ENCODE measurements at places on chromosomes 7 and 10.

DNA sequence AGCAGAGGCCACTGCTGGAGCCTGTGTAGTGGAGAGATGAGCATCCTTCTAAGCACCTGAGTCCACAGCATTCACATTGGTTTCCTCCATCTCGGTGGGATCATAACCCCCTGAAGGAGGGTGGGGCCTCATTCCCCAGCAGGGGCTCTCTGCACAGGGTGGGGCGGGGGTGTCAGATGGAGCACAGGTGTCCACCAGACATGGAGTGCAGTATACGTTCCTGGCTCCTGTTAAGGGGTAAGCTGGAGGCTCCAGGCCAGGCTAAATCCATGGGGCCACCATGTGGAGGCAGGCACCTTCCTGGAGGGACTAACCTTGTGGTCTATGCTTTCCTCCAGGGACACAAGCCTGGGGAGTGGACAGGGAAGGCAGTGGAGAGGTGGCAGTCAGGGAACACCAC lies 252.6 kb downstream of the GRID1 start:
- no peak for DNase-seq

GRCh38 chr7:17256375-17256774 lies 42.1 kb upstream of the AHR start:
- DNase-seq: no peak

DNA sequence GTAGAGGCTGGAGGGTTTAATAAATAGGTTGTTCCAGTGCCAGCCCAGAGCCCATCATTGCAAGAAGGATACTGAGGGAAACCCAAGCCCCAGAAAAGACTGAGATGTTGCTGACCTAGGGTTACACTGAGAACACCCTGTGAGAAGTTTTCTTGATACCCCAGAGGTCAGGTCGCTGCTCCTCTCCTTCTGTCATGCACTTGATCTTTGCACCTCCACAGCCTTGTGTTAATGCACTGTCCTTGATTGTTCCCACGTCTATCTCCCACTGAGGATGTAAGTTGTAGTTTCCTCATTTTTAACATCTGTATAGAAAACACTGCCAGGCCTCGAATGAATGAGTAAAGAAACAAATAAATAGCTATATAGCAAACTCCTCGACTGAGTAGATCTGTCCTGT lies 195.3 kb upstream of the AHR start:
- no peak for DNase-seq

- no peak for DNase-seq
These were observed 79.8 kb upstream of the PPIF start for GRCh38 chr10:79267499-79267898.

- DNase-seq: no peak
These were observed 18.2 kb downstream of the DPYSL4 start for GRCh38 chr10:132204781-132205473.

DNA sequence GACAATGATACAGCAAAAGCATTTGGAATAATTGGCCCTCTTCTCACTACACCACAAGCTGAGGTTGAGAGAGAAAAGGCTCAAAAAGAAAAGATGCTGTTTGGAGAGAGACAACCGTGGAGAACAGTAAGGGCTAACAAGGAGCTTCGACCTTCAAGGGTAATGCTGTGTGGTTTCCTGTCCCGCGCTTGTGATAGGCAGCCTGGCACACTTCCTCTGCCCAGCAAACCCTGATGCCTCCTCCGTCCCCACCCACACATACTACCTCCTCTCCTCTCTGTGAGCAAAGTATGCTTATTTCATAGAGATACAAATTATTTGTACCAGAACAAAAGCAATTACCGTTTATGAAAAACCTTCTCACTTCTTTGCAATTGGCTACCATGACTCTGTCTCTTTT lies 755.4 kb downstream of the KCNMA1 start:
- DNase-seq: no peak

GRCh38 chr7:26188206-26188956 lies 12.2 kb downstream of the HNRNPA2B1 start:
- DNase-seq: no peak

GRCh38 chr7:12257582-12257981 lies 46.5 kb downstream of the TMEM106B start:
- peak; percentile 54 for DNase-seq

GRCh38 chr7:46651070-46651469 lies 730.0 kb upstream of the IGFBP3 start:
- no peak for DNase-seq

- no peak for DNase-seq
These were observed 63.0 kb downstream of the RALA start for GRCh38 chr7:39686261-39686924.

DNA sequence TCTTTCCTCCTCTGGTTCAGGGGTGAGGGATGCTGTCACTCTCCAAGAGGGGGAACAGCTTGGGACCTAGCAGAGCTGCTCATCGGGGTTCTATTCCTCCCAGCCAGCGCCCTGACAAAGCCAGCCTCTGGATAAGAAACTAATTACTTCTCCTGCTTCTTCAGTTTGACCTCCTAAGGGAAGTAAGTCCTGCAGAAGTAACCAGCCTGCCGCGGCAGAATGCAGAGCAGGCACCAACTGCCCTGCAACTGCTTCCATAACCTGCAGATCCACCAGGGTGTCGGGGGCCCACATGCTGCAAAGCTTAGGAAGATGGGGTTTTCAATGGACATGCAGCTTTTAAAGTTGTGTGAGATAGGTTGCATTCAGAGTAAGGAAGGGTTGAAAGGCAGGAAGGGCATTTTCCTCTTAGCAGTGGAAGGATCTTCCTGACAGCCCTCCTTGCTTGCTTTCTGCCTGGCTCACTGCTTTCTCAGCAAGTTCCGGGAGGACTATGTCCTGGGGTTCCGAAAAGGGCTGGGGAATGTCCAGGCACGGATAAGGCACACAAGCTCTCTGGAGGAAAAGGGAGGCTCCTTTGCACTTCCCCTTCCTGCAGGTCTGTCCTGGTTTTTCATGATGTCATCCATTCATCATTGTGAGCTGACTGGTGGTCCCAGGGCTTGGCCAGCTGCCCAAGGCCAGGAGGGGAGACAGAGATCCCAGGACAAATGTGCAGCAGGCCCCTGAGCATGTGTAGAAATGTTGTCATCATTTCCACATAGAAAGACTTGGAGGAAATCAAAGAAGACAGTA lies 24.3 kb upstream of the CALU start:
- DNase-seq: no peak

- DNase-seq: no peak
These were observed 16.2 kb upstream of the SLC35B4 start for GRCh38 chr7:134332892-134333291.

GRCh38 chr10:19767876-19768275 lies 48.4 kb upstream of the PLXDC2 start:
- peak; percentile 9 for DNase-seq

DNA sequence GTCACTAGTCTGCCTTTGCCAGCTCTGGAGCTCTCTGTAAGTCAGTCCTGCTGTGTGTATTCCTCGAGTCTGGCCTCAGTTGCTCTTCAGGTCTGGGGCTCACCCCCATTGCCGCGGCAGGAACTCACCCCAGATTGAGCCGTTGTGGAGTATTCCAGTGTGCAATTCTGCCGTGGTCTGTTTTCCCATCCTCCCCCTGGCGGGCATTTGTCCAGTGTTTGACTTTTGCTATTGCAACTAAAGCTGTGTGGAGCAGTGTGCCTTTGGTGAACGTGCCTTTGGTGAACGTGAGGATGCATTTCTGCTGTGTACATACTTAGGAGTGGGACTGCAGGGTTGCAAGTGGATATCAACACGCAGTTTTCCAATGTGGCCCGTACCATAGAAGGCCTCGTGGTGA lies 134.5 kb downstream of the FAM53B start:
- no peak for DNase-seq

GRCh38 chr7:95811846-95812445 lies 39.6 kb downstream of the DYNC1I1 start:
- DNase-seq: no peak

DNA sequence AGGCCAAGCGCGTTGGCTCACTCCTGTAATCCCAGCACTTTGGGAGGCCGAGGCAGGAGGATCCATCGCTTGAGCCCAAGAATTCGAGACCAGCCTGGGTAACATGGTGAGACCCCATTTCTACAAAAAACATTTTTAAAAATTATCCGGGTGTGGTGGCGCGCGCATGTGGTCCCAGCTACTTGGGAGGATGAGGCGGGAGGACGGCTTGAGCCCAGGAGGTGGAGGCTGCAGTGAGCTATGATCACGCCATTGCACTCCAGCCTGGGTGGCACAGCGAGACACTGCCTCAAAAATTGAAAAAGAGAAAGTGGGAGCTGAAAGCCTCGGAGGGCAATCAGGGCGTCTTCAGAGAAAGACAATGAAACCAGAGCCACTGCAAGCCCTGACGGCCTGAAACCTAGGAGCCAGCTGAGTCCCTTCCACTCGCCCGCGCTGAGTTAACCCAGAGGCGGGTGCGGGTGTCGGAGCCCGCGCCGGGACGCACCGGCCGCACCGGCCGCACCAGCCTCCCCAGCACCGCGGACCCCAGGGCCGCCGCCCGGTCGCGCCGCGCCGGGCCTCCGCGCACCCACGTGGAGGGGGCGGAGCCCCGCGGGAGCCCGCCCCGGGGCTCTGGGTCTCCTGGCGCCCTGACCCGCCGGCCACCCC lies 22.4 kb downstream of the ZFAND2A start:
- DNase-seq: no peak

- DNase-seq: peak; percentile 36
These were observed 994 bp downstream of the GATAD1 start for GRCh38 chr7:92448205-92448747.

DNA sequence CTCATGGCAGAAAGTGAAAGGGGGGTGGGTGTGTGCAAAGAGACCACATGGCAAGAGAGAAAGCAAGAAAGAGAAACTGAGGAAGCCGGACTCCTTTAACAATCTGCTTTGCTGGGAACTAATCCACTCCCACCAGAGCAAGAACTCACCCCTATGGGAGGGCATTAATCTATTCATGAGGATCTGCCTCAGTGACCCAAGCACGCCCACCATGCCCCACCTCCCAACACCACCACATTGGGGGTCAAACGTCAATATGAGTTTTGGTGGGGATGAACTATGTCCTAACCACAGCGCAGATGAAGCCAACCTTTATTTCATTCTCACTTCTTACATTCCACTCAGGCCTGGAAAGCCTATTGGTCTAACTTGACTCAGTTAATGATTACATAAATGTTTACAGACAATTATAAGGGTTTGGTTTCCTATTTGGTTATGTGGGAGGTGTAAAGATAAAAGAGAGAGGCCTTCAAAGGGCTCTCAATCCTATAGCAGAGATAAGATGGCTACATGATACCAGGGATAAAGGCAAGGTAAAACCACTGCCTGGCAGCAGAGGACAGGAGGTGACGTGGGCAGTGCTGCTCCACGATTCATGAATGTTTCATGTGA lies 601.8 kb downstream of the PARD3 start:
- no peak for DNase-seq

DNA sequence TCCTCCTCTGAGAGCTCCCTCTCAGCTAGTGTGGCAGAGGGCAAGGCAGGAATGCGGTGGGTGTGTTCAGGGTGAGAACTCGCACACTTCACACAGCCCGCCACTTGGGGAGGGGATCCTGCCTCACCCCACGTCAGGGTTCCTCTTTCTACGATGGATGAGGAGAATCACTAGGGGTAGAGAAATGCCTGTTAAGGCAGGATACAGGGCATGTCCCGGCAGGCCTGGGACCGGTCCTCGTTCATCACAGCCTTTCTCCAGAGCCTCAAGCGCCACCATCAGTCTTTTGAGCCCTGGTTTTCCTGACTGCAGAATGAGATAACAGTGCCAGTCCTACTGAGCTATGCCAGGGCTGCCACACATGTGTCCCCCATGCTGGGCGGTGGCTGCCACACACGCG lies 546.7 kb upstream of the ADARB2 start:
- no peak for DNase-seq

GRCh38 chr7:139908792-139909191 lies 79.7 kb downstream of the TBXAS1 start:
- no peak for DNase-seq

DNA sequence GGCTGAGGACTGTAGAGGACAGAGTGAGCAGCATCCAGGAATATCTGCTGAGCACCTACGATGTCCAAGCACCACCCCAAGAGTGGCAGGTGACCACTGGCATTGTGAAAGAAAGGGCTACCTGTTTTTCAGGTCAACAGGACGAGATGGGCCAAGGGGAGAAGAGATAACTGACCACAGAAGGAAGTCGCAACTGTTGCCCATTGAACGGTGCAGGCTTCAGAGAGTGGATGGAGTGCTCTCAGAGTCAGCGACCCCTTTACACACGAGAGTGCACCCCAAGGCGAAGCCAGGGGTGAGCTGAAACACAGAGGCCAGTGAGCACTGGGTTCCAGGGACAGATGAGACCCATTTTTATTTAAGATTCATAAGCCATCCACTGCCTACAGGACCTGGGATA lies 42.3 kb downstream of the HIPK2 start:
- no peak for DNase-seq

DNA sequence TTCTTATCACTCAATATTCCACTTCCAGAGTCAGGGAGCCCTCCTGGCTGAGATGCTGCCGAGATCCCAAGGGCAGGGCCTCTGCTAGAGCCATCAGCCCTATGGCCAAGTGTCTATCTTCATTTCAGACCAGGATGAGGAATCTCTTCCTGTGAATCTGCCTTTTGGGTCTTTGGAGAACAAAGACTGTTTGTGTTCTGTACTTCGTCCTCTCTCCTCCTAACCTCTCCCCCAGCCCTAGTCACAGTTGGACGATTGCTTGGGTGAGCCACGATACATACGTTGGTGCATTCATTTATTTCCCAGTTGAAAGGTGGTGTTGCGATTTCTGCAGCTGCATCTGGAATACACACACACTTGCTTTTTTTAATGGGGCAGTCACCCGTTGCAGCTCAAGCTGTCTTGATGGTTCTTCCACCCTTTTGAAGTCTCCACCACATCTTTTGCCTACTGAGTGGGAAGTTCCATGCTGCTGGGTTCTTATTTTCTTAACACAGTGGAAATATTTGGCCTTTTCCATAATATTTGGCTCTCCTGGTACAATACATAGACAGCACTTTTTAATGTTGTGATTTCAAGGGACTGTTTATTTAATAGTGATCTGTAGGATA lies 26.7 kb downstream of the SH3PXD2A start:
- DNase-seq: no peak

- DNase-seq: no peak
These were observed 990.7 kb downstream of the CCSER2 start for GRCh38 chr10:85318809-85319807.

DNA sequence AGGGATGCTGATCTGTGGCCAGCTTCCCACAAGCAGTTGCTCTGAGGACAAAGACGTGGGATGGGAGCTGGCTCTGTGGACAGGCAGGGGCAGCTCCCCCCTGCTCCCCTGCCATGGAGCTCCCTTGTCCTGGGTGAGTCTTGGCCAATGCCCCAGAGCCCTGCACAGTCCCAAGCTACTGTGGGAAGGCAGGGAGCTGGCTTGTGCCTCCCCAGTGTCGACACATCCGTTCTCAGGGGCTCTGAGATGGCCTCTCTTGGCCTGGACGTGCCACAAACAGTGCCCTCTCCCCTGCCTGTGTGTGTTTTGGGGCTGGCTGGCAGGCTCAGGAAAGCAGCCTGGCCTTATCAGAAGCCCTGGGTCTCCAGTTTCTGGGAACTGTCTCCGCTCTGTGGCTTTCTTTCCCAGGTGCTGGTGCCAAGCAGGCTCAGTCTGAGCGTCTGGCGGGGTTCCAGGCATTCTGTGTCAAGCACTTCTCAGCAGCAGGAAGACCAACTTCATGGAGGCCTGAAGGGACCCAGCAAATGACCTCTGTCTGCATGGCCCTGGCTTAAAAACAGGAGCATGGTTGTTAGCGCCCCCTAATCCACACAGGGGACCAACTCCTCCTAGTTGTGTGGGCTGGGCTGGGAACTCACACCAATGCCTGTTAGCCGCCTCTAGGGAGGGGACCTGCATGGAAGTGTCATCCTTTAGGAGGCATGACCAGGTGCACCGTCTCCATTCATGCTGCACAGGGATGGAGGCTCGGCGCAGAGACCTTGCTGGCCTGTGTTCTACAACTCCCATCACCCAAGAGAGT lies 375.2 kb downstream of the RPS24 start:
- no peak for DNase-seq
